ENCODE measurements at places on chromosomes 6 and 20.

DNA sequence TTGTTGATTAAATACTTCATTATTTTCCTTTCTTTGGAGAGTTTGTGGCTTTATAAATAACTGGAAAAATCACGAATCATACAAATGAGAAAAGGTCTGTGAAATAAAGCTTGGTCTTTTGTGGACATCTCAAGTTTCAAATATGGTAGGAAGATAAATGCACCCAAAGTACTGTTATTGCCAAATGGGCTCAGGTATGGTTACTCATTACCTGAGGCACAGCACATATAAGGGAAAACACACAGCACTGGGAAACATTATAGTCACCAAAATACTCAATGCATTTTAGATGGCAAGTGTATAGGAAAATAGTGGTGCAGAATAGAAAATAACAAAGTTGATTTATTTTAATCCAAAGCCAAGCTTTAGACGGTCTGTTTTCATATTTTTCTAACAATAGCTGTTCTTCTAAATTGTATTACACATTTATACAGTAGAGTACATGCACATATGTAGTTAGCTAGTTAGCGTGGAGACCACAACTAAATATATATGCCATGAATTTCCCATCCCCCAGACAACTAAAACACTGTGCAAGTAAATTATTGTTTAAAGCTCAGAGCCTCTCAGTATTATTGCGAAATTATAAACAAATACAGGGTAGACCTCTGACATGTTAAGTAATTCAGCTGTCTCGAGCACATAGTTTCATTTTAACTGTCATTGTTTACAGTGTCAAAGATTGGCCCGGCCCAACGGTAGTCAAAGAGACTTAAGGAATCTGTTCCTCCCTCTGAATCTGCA is 336.0 kb downstream of the SYNE1 start:
- DNase-seq, result no peak

GRCh38 chr20:8299921-8300320 is 167.9 kb downstream of the PLCB1 start:
- DNase-seq, result no peak

DNA sequence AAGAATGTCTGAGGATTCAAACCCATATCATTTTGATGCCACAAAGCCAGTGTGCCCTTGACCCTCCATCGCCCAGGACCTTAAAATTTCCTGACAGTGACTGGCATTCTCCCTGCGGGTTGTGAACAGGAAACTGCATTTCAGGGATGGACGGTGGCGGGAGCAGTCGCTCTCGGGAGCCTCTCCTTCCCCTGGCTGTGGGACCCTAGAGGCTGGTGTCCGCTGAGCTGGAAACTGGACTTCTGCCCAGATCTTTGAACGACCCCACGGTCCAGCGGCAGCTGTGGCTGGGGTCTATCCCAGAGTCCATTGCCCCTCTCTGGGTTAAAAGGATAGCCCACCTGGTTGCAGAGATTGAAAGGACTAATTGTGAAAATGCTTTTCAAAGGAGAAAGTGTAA is 1.4 kb upstream of the SEC63 start:
- no peak for DNase-seq

GRCh38 chr6:31578184-31579118 is 3.1 kb downstream of the TNF start:
- DNase-seq, result no peak

DNA sequence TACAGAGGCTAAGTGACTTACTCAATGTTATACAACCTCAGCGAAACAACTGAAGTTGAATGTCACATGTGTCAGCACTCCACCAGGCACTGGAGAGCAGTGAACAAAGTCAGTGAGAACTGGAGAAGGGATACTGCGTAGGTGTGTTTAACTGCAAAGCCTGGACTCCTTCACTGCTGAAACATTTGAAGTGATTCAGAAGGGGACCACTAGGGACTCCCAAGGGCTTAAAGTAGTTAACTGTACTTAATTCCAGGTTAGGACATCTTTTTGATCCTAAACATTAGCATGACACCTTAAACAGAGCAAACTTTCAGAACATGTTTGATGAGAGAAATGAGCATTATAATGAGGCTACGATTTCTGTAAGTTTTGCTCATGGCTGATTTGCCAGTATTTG is 45.0 kb upstream of the ZBTB24 start:
- no peak for DNase-seq

DNA sequence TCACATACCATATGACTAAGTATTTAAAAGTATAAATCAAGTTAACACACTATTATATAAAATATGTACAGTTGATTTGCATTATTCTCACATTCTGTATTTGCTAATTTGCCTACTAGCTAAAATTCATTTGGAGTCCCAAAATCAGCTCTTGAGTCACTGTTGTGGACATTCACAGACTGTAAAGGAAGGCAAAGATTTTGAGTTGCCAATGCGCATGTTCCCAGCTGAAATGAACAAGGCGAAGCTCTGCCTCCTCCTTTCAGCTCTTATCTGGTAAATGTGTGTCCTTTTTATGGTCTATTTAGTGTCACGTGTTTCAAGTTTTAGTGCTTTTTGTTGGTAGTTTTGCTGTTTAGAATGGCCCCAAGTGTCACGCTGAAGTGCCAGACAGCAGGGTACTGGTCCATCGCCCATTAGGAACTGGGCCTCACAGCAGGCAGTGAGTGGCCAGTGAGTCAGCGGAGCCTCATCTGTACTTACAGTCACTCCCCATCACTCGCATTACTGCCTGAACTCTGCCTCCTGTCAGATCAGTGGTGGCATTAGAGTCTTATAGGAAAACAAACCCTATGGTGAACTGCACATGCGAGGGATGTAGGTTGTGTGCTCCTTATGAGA is 87.2 kb upstream of the ADTRP start:
- DNase-seq, result no peak

- DNase-seq, result peak; percentile 79
Measured at GRCh38 chr20:7171911-7172310, 404.4 kb downstream of the BMP2 start.

- DNase-seq, result no peak
Measured at GRCh38 chr6:33947047-33947446, 143.2 kb upstream of the MLN start.

DNA sequence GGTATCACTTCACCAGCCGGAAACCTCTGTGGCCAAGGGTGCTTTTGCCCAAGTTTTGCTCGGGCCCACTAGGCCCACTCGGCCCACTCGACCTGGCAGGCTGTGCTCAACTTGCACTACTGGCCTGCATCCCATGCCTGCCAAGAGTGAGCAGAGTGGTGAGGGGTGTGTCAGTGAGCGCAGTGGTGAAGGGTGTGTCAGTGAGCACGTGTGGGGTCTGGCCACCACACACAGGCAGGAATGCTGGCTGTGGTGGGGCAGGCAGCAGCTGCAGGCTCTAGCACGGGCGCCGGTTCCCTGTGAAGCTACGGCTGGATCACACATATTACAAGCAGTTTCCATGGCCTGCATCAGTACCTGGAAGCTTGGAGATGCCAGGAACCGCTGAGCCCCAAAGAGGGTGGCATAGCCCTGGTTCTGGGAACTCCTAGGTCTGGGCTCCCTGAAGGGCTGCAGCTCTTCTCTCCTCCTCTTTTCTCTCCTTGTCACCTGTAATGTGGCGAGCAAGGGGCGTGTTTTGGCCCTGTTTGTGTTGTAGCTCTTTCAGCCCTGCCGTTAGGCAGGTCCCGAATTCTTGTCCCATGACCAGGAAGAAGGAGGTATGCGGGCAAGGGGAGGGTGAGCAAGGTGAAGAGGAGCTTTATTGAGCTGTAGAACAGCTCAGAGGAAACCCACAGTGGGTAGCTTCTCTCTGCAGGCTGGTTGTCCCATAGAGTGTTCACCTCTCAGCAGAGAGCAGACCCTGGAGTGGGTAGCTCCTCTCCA is 51.0 kb upstream of the CLDN20 start:
- DNase-seq, result peak; percentile 69

DNA sequence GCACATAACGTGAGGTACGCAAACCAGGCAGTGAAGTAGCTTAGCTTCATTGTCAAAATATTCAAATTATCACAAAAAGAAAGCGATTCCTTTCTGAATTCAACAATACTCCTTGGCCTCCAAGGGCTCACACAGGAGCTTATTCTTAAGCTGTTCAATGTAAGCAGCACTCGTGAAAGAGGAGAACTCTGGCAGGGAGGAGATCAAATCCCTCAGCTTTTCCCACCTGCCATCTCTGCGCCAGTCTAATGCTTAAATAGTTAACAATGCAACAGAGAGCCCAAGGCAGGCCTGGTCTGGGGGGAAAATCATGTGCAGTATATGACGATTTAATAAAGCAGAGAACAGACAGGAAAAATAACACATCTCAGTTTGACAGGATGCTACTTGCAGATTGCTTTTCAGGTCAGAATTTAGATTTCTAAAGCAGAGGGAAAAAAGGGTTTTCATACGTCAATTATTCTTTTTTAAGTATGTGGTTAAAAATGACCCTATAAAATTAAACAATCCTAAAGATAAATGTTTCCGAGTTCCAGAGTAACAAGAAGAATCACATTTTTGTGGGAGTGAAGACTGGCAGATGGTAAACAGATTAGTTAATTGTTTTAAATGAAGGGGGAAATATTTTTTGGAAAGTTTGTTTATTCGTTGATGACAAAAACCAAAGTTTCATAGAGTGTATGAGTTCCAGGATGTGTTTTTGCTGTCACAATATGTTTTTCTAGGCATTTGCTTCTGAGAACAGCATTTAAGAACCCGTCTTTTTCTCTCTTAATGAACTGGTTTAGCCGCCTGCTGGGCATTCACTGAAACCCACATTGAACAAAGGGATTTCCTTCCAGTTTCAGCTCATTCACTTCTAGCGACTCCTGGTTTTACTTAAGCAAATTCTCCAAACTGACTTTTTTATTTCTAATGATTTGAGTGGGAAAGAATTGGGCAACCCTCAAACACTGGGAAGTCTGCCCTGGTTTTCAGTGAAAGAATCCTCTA is 45.9 kb downstream of the PLAGL1 start:
- DNase-seq, result peak; percentile 56

GRCh38 chr6:13796781-13797180 is 17.6 kb downstream of the MCUR1 start:
- no peak for DNase-seq

GRCh38 chr6:113596387-113597230 is 260.5 kb upstream of the MARCKS start:
- DNase-seq, result no peak

DNA sequence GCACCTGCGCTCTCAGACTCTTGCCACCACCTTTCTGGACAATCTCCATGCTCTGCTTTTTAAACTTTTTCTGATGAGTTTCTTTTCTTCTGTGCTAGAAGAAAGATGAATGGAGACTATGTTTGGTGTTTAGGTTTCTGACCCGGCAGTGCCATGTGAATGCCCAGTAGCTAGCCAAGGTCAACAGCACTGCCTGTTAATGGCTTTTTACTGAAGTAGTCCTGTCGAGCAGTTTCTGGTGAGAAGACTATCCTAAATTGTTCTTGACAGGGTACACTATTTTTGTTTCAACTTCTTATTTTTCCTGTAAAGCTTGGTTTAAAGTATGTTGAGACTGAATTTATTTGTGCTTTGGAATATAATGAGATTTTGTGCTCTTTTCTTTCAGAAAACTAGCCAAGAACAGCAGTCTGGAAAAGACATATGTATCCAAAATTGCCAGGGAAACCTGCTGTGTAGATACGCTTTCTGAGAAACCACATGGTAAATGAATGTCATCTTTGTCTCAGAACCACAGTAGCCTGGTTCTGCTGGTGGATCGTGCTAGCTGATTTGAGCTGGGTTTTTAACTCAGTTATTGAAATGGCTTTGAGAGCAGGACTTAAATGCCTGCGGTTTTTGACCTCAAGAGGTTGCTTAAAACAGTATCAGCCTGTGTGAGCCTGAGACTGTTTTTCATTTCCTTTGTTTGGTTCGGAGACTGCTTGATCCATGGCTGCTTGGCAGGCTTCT is 48.1 kb downstream of the KCNS1 start:
- peak; percentile 89 for DNase-seq

- no peak for DNase-seq
Measured at GRCh38 chr20:48832405-48832730, 4.6 kb upstream of the PREX1 start.

- no peak for DNase-seq
Measured at GRCh38 chr6:47098570-47098993, 56.5 kb upstream of the ADGRF1 start.

DNA sequence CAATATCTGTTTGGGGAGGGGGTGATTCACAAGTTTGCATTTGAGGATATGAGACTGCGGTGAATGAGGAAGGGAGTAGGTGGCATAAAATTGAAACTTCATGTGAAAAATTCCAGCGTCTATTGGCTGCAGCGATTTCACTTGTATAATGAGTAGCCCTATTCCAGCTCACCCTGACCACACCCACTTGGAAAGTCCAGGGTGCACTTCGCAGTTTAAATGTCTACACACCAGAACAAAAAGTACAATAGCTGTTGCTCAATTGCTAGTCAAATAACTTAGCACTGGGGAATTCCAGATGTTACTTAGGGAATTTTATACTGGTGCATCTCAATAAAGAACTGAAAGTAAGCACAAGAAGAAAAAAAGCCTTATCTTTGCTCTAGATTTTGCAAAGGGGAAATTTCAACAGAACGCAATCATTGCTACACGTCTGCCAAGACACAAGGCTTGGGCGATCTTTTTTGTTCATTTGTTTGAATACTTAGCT is 6.3 kb downstream of the TNFAIP3 start:
- peak; percentile 73 for DNase-seq

GRCh38 chr6:106808758-106809157 is 165.8 kb downstream of the CD24 start:
- no peak for DNase-seq

DNA sequence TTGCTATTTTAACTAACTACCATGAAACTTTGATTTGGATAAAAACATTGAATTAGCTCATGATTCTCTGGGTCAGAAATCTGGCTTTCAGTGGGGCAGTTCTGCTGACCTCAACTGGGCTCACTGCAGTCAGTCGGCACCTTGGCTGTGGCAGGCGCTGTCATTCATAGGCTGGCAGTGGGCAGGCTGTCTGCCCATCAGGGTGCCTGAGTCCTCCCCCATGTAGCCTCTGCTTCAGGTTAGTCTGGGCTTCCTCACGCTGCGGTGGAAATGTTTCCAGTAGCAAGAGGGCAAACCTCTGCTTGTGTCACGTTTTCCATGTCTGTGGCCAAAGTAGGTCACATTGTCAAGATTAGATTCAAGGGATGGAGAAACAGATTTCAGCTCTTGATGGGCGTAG is 251.0 kb upstream of the TCF21 start:
- no peak for DNase-seq

DNA sequence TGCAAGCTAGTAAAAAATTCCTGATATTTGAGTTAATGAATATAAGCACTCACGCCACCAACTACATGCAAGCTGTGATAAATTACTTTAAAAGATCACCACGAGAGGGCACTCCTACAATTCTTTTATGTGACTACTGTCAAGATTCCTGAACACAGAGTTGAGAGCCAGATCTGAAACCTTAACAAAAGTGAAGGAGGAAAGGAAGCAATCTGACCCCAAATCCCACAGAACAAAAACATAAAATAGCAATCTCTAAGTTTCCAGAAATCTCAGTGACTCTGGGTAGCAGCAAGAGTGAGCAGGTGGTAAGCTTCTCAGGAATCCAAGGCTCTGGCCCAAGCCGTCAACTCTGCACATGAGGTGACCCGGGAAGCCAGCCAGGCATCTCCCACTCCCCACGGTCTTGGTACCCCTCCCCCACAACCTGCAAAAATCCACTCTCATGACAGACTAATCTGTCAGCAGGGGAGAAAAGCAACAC is 55.1 kb downstream of the STAU1 start:
- peak; percentile 75 for DNase-seq
